Urinary bladder (tissue), 4 donors: ENCODE measurements at places on chromosomes 6 and 20. TPM values are rescaled to one million over a fixed set of nuclear protein-coding genes. Genes with fewer than 3 reads are reported as not detected.

Gene TRMT6
- 9.3 TPM for polyA plus RNA-seq

Gene FAM184A
- polyA plus RNA-seq: 2.3 TPM

Gene ZNF165
- polyA plus RNA-seq: 0.90 TPM

Gene PRKN
- polyA plus RNA-seq: 3.5 TPM

Gene STX11
- polyA plus RNA-seq: 4.4 TPM

Gene MCHR2
- not detected for polyA plus RNA-seq

Gene ANKRD6
- polyA plus RNA-seq: 7.5 TPM

Gene MCCD1
- polyA plus RNA-seq: not detected

Gene CRIP3
- 1.1 TPM for polyA plus RNA-seq

Gene SAMD5
- polyA plus RNA-seq: 2.2 TPM

Gene BMP7
- polyA plus RNA-seq: 8.5 TPM

Gene PACRG
- 2.2 TPM for polyA plus RNA-seq

Gene GGT7
- 17.5 TPM for polyA plus RNA-seq

GRCh38 chr20:58718121-58718563 is 25.5 kb downstream of the NPEPL1 start:
- DNase-seq: no peak

DNA sequence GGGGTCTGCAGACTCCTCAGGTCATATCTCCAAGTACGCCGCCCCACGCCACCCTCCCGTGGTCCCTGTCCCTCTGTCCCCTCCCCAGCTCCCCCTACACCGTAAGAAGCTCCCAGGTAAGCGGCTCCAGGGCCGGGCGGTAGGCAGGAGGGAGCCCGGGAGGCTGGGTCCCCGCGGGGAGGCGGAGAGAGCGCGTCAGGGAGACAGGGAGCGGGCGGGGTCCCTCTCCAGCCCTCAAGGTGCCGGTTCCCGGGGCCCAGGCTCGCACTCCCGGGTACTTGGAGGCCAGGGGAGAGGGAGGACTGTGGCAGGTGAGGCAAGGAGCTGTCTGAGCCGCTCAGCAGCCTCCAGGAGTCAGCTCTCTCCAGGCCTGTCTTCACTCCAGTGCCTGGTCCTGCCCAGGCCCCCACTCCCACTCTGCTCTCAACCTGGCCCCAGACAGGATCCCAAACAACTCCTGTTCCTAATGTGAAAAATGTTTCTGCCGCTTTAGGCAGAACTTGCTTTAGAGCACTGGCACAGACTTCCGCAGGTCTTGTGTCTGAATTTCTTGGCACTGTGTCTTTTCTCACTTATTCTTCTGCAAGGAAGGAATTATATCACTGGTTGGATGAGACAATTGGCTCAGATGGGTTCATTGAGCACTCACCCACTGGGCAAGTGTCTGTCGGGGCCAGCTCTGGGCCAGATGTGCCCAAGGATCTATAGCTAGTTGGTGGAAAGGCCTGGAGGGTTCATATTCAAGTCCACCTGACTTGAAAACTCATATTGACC is 36.6 kb downstream of the HLA-G start:
- no peak for DNase-seq

DNA sequence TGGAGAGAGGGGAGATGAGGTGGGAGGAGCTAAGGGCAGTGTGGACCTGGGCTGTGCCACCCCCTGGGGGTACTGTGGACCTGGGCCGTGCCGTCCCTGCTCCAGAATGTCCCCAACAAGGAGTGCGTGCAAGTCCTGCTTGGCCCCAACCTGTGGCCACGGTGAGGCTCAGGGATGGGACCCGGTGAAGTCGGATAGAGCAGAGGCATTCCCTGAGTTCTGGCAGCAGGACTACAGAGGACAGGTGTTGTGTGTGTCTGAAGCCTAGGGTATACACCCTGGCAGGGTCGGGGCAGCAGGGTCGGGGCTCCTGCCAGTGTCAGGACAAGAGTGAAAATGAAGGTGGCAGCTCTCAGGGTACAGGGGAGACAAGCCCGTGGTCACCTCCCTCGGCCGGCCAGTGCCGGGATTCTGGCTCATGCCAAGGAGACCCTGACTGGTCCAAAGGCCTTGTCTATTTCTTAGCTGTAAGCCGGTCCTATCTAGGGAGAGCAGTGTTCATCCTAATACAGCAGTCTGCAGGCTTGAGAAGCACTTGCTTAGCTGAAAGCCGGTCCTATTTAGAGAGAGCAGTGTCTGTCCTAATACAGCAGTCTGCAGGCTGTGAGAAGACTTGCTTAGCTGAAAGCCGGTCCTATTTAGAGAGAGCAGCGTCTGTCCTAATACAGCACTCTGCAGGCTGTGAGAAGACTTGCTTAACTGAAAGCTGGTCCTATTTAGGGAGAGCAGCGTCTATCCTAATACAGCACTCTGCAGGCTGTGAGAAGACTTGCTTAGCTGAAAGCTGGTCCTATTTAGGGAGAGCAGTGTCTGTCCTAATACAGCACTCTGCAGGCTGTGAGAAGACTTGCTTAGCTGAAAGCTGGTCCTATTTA is 95.9 kb downstream of the SMOC2 start:
- DNase-seq: no peak

DNA sequence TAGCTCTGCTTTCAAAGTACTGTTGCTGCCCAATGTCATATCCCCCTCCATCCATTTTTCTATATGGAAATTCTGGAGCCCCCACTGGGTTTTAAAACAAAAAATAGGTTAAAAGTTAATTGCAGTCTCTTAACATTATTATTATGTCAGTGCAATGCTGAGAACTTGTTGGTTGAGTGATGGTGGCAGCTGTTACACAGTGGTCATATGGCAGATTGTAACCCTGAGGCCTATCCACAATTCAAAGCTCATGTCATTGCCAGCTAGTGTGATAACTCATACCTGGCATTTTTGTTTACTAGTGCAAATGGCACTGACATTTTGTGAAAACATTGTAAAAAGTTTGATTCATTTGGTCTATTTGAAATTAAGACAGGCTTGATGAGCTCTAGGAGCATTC is 305.7 kb upstream of the FLRT3 start:
- no peak for DNase-seq

GRCh38 chr20:951384-952169 is 35.4 kb upstream of the ANGPT4 start:
- DNase-seq: no peak

DNA sequence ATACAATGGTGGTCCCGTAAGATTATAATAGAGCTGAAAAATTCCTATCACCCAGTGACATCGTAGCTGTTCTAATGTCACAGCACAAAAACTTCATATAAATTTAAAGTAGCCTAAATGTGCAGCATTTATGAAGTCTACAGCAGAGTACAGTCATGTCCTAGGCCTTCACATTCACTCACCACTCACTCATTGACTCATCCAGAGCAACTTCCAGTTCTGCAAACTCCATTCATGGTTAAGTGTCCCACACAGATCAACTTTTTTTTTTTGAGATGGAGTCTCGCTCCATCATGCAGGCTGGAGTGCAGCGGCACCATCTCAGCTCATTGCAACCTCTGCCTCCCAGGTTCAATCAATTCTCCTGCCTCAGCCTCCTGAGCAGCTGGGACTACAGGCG is 20.9 kb upstream of the KCNG1 start:
- no peak for DNase-seq

DNA sequence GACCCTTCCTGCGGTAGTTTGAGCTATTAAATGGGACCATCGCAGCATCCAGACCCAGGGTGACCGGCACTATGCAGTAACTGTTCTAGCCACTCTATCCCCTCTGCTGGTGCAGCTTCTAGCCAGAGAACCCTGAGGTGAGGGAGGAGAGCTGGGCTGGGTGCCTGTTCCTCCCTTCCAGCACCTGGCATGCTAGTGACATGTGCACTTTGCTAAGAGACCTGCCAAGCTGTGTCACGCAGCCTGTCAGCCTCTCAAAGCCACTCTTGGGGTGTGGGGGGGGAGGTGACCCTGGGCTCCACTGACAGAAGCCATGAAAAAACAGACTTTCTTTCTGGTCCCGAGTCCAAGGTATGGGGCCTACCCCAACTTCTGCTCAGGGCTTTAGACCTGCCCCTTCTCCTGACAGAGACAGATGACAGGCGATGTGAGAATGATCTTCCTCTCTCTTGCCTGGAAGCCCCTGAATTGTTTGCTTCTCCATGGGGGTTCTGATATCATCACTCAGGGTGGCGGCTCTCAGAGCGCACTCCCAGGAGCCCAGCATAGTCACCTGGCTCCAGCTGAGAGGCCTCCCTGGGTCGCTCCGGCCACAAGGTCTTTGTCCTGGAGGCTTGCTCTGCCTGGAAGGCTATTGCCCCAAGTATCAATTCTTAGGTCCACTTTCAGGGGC is 47.2 kb upstream of the MLN start:
- DNase-seq: no peak

DNA sequence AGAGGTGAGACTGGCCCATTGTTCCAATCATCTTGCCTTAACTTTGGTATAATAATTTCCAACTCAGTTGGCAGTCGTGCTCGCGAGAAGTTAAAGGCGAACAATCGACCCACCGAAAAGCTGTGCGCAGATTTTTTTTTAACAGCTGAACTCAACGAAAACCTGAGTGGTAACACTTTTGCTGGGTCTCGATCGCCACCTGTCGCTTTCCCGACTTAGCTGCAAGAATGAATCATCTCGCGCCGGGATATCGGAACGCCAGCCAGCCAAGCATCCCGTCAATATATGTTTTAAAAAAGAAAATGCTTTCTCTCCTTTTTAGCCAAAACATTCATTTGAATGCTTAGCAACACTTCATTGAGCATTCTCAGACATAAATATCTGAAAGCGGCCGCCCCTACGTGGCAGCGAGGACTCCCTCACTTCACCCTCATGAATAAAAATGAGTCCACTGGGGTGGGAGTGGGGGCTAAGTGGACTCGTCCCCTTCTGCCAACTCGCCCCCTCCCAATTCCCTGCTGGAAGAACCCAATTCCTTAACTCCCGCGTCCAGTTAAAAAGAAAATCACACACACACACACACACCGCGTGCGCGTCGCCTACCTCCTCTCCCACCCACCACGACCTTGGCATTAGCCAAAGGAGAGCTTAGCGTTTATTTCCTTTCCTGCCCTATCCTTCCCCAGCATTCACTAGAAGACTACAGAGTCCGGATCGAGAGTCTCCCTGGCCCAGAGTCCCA is 1.5 kb downstream of the COL12A1 start:
- DNase-seq: no peak

DNA sequence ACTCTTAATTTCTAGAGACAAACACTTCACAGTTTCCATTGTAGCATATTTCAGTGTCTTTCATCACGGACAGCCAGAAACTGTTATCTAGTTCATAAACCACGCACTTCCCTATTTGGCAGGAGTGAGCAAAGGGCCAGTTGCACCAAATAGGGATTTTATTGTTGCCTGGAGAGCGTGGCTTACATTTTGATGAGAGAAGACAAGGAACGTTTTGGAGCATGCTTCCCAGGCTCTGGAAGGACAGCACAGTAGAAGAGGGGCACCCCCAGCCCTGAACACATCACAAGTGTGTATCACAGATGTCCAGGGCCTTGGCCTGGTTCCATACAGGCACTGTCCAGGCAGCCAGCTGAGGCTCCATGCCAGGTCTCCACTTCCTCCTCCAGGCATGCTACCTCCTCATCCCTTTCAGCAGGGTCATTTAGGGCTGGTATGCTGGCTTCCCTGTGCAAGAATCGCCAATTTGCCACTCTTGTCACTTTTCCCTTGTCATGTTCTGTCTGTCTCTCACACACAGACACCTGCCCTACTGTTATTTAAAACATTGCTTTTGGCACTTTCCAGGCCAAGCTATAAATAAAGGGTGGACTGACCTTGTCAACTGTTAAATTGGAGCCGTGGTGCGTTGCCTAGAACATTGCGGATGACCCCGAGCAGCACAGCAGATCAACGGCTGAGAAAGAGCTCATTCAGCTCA is 235.0 kb upstream of the GMDS start:
- no peak for DNase-seq

DNA sequence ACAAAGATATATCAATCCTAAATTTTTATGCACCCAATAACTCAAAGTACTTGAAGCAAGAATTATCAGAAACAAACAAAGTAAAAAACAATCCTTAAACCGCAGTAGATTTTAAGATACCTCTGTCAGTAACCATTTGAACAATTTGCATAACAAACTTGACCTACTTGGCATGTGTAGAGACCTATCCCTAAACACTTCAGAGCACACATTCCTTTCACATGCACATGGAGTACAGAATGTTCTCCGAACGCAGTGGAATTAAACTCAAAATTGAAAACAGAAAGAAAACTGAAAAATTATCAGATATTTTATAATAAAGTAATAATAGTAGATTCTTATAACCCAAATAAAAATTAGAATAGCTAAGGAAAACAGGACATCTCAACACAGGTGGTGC is 162.6 kb upstream of the THBS2 start:
- DNase-seq: no peak

- no peak for DNase-seq
Observed at GRCh38 chr6:167558246-167559177, 233.6 kb downstream of the TTLL2 start.

DNA sequence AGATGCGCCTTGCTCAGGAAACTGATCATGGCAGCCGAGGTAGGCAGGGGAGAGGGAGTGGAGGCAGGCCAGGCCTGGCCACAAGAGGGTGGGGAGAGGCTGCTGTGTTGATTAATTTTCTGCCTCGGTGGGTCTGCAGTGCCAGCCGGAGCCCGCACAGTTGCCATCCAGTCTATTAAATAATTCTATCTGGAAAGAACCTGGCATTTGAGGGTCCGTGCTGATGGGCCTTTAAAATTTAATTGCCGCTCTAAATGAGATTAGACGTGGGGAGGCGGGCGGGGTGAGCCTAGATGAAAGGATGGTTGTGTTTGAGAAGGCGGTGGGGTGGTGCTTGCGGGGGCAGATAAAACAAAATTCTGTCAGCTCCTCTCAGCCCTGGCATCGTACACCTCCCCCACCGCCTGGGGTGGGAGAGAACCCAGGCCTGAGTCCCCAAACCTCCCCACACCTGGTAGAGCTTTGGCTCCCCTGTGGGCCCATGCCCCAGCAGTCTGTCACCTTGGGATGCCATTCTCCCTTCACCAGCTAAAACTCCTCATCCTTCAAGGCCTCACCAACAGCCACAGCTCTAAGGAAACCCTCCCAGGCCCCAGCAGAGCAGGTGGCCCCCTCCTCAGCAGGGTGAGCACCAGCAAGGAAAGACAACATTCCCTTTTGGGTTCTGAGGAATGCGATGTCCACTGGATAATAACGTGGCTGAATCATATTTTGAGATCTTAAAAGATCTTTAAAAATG is 167.3 kb downstream of the GRM4 start:
- no peak for DNase-seq

DNA sequence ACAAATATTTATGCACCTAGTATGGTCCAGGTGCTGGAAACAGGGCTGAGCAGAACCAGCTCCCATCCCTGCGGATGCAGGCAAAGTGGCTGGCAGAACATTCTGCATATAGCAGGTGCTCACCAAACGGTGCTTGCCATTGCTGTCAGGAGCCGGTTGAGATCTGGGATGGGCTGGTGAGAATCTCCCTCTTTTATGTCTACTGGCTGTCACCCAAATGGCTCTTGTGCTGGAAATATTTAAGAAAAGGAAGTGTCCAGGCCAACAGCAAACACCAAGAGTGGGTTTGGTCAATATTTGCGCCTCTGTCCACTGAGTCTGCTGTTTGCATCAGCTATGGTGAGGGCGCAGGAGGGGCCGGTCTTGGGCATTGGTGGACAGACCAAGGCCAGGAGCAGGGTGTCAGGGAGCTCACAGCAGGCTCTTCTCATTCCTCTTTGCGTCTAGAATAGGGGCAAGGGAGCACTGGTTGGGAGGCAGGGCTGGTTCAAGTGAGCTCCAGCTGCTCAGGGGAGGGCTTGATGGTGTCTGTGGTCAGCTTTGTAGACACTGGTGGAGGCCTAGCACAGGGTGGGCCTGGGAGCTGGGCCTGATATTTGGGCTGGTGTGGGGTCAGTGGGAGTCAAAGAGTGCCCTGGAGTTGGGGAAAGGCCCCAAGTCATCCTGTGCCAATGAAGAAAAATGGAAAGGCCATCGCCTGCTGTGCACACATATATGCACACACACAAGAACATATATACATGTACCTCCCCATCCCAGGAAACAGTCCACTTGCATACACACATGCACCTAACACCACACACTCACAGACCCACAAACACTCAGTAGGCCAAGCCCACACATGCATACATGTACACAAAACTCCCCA is 1.4 kb upstream of the BPIFB2 start:
- no peak for DNase-seq
